Stimulated activated CD4-positive, alpha-beta T cell treated with anti-CD3 and anti-CD28 coated beads, Interleukin-1b, Interleukin-23, amount 100 ng/mL, for 1 hour (primary cell): ENCODE measurements at places on chromosomes 6 and 20.

- DNase-seq = no peak
These were observed 66.1 kb downstream of the FAM120B start for GRCh38 chr6:170372380-170373325.

- DNase-seq = no peak
These were observed 773.3 kb upstream of the DEFB115 start for GRCh38 chr20:30484009-30484748.

- DNase-seq = no peak
These were observed 148.4 kb upstream of the FBXL4 start for GRCh38 chr6:99096170-99096569.

GRCh38 chr6:45424451-45424861, 46.7 kb upstream of the SUPT3H start:
- no peak for DNase-seq

DNA sequence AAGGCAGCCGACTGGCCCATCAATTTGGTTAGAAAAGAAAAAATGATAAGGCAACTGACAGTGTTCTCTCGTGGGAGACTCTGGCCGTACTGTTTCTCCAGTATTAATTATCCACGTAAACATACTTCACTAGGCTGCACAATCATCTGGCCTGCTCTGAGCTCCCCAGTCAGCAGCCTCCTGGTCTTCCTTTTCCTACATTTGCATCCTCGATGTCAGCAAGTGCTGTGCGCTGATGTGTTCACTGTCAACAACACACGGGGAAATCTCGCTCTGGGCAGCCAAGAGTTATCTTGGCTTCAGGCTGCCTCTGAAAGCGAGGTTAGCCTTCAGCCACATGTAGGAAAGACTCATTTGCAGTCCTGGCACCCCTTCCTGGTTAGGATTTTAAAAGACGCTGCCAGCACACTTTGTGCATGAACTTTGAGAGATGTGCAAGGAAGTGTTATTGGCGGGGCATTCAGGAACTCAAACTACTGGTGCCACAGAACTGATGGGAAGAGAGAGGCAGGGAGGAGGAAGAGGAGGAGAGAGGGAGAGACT, 460.5 kb upstream of the ARID1B start:
- DNase-seq = no peak

- DNase-seq = peak; percentile 64
These were observed at the start of gene DEF6 for GRCh38 chr6:35297601-35298481. DEF6 (plus strand) TSS chr6:35297818; CDS start chr6:35297857, 39 bp downstream.

- DNase-seq = no peak
These were observed 32.5 kb downstream of the PLCG1 start for GRCh38 chr20:41169791-41170351.
